NCI-H2029 treated with DMSO at 0.1 percent for 48 hours (cell line): ENCODE measurements at places on chromosomes 11 and 22.

DNA sequence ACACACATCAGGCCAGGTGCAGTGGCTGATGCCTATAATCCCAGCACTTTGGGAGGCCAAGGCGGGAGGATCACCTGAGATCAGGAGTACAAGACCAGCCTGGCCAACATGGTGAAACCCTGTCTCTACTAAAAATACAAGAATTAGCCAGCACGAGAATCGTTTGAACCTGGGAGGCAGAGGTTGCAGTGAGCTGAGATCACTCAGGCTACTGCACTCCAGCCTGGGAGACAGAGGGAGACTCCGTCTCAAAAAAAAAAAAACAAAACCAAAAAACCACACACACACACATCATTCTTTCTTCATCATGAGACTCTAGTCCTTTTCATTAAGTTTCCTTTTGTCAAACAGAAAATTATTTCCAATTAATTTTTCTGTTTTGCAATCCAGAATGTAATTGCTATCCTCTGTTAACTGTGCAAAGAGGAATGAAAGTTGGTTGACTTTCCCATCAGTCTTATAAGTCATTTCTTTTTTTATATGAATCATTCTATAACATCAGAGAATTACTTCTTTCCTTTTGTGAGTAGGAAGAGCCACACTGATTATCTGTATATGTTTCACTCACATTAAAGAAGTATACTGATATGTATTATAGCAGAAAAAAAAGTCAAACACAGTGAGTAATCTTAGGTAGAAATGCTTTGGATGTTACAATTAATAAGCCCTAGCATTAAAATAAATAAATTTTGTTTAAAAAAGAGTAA is 52.2 kb downstream of the HORMAD2 start:
- no peak for DNase-seq

DNA sequence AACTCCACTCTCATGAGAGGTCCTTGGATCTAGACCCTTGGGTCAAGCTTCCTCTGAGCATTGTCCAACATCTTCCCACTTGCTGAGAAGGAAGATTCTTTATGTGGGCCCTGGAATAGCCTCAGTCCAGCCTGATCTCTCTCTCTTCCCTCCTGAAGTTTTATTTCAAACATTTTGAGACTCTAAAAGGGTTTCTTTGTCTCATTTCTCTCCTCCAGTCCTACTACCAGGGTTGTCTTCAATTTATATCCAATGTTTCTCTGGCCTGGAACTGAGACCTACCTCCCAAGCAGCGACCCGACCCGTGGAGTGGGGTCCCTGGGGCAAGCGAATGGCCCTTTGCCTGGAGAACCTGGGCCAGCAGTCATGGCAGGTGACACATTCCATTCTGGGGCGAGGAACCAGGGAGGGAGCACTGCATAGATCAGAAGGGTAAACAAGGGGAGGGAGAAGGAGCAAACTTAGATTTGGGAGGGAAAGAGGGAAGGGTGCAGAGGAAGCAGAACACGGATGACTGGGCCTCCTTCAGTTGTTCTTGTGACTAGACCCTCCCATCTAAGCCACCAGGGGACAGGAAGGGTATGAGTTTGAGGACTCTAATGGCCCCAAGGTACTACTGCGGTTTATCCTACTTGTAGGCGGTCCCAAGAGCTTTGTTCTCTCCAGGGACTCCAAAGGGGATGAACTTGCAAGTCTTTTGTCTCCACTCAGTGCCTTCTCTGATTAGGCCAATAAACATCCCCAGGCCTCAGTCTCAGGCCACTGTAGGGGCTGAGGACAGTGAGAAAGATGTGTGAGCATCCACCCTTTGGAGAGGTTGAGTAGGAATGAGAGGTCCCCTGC is 14.2 kb upstream of the PRAME start:
- no peak for DNase-seq

- DNase-seq: peak; percentile 90
These were observed 52.9 kb upstream of the FDX1 start for GRCh38 chr11:110376711-110377324.

DNA sequence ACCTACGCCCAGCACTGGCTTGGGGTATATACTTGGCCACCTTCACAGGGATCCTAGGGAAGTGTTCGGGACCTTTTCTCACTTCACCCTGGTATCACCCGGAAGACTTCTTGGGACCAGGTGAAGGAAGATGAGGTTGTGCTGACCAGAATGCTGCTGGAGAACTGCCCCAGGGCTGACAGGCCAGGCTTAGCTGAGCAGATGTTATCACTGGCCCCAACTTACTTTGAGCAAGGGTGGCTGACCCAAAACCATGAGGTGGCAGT is 4.5 kb downstream of the FTH1 start:
- no peak for DNase-seq

DNA sequence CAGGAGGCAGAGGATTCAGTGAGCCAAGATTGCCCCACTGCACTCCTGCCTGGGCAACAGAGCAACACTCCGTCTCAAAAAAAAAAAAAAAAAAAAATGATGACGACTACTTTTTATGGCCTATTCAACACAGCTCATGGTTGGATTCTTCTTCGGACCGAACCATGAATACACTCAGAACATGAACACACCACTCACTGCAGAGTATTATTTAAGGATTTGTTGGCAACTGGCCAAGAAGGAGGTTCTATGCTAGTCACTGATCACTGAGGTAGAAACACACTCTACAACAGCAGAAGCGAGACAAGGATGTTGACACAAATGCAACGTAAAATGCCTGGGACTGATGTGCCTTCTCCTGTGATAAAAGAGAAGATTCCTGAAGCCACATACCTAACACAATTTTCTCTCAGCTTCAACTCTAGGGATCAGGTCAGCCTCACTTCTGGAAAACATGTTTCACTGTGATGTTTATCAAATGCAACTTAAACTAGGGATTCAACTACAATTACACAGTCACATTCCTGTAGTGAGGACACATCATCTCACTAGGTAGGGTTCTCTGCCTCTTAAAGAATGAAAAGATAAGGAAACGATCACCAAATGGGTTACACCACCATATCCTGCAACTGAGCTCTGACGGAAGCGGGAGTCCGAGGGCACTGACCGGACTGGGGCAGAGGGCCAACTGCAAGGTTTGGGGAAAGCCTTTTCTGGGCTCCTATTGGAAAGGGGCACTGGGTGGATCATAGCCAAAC is 82.5 kb downstream of the SGSM3 start:
- DNase-seq: peak; percentile 42

- DNase-seq: no peak
These were observed 51.4 kb downstream of the MICAL2 start for GRCh38 chr11:12161603-12162350.

GRCh38 chr11:114291842-114292680 is 4.1 kb upstream of the NNMT start:
- DNase-seq: no peak

DNA sequence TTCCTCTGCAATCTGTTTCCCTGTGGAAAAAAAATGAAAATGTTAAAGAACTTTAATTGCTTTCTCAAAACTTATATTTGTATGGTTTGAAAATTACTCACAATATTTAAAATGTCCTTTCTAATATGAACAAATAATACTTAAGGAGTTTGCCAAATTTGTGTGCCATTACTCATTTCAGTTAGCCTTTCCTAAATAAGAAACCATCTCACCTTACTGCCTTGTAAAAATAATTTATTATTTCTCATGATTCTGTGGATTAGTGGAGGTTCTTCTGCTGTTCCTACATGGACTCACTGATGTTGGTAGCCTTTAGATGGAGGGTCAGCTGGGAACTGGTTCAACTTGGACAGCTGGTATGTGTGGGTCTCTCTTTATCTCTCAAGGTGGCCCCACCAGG is 428.6 kb downstream of the CNTN5 start:
- no peak for DNase-seq

DNA sequence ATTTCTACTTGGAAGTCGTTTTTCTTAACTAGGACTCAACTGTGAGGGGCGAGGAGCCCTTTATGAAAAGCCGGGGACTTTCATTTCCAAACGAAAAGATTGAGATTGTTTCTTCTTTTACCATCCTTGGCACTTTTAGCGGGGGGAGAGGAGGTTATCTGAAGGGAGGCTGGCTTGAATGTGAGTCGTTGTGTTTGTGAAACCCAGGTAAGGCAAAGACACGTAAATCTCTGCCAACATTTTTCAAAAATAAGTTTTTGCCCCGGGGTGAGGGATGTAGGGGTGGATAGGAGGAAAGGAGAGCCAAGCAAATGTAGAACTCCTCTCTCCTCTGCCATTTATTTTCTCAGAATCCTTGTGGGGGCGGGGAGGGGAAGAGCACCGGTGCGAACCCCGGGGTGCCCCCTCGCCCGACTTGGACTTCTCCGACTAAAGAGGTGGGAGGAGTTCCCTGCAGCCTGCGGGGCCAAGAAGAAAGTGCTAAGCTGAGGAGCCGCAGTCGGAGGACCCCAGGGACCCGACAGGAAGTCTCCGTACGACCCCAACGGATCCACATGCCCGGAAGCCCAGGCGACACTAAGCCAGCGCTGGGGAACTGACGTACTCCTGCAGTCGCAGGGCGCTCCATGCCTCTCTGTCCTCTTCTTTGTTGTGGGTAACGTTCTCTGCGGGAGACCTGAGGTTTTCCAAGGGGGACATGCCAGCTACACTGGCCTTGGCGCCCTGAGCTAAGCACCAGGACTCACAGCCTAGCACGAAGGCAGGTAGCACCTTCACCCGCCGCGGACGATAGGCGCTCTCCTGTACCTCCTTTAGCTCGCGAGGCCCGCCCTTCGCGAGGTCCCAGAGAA is 2.4 kb upstream of the WT1 start:
- no peak for DNase-seq

- no peak for DNase-seq
These were observed 1024.0 kb upstream of the CNTN5 start for GRCh38 chr11:97996762-97997161.

DNA sequence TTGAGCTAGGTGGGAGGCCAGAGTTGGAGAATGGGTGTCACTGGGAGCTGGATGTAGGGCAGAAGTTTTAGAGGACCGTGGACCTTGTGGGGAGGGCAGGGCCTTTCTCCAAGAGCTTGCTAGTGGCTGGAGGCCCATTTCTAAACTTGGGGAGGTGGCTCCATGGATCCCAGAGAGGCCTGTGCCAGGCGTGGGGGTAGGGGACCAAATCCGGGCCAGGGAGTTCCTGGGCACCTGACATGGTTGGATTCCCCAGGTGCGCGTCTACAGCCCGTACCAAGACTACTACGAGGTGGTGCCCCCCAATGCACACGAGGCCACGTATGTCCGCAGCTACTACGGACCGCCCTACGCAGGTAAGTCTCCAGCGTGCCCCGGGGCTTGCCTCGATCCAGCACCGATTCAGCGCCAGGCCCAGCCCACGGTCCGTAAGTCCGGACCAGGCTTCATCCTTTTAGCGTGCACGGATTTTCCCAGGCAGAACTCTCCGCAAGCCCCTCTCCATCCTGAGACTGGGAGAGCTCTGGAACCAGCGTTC is 14.2 kb downstream of the PLEKHB1 start:
- DNase-seq: no peak

DNA sequence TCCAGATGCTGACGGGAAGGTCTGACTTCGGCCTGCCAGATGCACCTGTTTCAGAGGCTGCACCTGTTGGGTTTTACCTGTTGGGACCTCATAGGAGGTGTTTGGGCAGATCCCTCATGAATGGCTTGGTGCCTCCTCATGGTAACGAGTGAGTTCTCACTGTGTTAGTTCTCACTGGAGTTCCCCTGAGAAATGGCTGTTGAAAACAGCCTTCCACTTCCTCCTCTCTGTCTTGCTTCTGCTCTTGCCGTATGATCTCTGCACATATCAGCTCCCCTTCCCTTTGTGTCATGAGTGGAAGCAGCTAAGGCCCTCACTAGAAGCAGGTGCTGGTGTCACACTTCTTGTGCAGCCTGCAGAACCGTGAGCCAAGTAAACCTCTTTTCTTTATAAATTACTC is 207.6 kb upstream of the SEZ6L start:
- DNase-seq: no peak

DNA sequence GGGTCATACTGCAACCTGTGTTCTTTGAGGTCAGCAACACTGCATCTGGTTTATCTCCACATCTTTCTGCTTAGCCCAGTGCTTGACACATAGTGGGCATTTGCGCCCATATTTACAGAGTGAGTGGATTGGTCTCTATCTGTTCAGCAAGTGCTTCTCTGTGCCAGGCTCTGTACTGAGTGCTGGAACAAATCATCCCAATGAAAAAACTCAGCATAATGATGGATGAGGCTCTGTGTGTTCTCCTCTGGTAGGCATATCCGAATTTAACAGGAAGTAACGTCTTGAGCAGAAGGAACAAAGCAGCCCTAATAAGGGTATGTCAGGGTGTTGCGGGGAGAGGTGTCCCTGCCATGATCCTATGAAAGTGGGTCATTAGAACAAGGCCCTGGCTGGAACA is 46.0 kb downstream of the MCM5 start:
- no peak for DNase-seq

GRCh38 chr11:79960461-79960860 is 519.6 kb upstream of the TENM4 start:
- no peak for DNase-seq

- no peak for DNase-seq
These were observed 211.4 kb upstream of the NARS2 start for GRCh38 chr11:78786086-78786485.

GRCh38 chr11:95444309-95445241 is 213.6 kb upstream of the SESN3 start:
- DNase-seq: no peak

- peak; percentile 72 for DNase-seq
These were observed 138.8 kb upstream of the SORL1-AS1 start for GRCh38 chr11:121591405-121592033.

DNA sequence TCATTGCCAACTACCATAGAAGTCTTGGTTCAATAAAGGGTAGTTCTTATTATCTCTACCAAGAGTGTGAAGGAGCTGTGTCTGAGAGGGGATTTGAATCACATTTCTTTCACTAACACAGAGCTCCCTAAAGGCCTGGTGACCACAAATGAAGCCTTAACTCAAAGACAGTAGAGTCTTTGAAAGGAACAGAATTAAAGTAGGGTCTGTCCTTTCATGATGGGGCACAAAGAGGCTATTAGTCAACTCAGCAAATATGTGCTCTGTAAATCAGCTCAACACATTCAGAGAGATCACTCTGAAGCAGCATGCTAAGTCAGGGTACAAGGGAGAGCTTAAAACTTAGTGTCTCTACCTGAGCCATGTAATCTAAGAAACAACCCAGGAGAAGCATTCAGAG is 212.4 kb upstream of the SYN3 start:
- DNase-seq: no peak

DNA sequence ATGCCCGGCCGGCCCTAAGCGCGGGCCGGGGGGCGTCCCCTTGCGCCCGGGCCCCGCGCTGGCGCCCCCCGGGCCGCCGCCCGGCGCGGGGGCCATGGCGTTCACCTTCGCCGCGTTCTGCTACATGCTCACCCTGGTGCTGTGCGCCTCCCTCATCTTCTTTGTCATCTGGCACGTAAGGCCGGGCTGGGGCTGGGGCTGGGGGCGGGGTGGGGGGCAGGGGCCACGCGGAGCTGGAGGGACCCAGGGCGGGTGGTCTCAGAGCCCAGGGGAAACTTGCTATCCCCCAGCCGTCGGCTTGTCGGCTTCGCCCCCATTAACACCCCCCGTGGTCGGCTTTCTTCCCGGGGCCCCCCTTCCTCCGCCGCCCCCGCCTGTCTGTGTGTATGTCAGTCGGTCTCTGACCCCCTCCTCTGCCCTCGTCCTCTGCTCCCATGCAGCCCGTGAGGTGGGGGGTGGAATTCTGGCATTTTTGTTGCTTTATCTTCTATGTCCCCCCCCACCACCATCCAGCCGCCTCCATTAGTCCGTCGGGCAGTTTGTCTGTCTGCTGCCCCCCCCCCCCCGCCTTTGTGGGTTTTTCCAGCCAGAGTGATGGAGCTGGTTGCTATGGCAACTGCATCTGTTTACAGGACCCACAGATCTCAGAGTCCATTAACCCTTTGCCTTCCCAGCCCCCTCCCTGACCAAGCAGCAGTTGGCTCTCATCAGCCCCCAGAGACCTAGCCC is 552 bp downstream of the CNIH2 start:
- no peak for DNase-seq
